ENCODE measurements at places on chromosomes 7 and 10.

DNA sequence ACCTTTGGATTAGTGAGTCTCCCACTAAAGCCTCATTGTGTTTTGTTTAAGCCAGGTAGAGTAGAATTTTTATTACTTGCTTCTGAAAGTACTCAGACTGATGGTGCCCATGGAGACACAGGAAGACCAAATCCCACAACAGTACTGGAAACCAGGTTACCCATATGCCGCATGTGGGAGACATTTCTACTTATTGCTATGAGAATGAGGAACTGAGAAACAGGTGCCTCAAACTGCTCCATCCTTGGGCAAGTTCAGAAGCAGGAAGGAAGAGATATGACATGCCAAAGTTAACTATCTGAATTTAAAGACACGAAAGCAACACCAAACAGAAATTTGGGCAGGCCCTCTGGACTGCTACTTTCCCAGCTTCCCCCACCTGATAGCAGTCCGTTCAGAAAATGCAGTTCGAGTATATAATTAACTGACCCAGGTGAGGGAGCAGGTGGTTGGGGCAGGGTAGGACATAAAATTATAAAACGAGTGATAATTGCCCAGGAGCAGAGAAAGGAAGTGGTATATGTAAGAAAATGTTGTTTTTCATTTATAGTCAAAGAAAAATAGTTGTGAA lies 382.3 kb upstream of the MTPN start:
- DNase-seq, result no peak

DNA sequence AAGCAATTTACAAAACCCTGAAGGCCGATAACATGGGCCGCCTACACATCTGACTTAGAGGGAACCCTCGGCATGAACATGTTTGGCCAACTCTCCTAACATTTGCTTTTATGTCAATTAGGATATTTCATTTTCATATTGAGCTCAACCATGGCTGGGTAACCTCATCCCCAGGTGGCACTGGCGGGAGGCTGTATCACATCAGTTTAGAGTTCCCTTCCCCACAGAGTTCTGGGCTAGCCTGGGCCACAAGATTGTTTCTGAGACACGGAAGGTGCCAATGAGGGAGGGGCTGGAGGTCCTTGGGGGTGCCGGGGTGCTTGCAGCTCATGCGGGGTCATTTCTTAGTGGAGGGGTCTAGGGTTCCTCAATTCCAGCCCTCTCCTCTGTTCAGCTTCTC lies 386.5 kb upstream of the MKI67 start:
- no peak for DNase-seq

- DNase-seq, result no peak
These were observed 91.6 kb upstream of the ANLN start for GRCh38 chr7:36298106-36298505.

DNA sequence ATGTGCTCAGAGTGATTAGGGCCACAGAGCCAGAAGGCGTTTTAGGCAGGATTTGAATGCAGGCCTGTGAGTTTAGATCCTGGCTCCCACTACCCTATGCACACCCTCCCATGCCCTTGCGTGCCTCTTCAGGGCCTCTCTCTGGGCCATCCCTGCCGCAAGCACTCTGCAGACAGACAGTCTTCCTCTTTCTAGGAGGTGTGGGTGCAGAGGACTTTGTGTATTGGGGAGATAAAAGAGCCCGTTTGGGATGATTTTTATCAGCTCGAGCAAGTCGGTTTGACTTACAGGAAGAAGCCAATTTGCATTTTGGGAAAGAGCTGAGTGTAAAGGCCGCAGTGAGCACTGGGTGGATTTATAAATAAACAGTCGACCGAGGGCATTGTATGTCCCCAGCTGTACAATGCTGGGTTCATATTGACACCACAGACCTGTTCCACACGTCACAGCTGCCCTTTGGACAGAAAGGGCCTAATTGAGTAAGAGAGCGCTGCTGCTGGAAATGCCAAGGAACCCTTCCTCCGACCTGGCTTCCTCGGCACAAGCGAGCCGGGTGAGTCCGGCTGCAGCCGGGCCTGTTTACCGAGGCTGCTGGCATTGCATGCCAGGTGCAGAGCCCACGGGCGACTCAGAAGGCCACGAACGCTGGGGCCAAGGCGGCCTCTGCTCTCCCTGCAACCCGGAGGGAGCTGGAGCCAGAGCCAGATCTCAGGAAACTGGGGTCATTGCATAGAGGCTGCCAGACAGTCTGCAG lies 25.1 kb downstream of the ZMIZ1 start:
- no peak for DNase-seq

DNA sequence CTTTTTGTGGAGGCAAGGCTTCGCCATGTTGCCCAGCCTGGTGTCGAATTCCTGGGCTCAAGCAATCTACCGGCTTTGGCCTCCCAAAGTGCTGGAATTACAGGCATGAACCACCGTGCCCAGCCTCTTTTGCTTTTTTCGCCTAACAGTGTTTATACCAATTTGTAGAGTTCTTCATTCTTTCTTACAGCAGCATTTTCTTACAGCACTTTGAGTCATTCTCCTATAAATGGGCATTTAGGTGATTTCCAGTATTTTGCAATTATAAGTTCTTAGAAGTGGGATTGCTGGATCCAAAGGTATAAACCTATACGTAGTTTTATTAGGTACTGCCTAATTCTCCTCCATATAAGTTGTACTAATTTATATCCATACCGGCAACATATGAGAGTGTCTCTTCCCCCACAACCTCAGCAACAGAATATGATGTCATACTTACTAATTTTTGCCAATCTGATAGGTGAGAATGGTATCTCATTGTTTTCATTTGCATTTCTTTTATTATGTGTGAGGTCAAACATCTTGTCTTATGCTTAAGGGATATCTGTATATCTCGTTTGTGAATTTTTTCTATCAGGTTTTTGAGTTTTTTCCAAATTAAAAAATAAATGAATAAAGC lies 39.1 kb downstream of the SUFU start:
- no peak for DNase-seq

DNA sequence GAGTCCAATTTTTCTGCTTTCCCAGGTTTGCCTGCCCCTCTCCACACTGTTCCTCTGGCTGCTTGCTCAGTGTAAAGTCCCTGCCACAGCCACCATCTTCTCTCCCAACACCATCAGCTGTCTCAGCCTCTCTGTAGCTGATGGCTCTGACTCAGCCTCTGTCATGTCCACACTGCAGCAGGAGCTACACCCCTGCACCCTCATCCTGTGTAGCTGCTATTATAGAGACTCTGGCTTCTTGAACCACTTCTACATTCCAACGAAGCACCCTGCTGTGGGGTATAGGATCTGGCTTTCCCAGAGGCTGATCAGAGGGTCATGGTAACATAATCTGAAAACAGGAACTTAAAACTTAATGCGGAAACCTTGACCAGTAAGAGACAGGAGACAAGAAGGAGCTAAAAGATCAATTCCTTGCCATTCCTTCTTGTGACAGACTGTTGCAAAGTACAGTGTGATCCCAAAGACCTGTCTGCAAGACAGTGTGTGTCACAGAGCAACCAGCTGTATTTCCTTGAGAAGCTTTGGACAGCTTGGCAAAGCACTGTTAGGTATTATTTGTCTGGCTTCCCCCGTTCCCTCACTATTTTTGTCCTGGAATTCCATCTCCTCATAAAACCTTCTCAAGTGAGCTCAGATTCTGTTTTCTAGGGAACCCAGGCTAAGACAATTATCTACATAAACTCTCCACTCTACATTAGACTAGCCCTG lies 42.3 kb downstream of the NRCAM start:
- DNase-seq, result no peak

DNA sequence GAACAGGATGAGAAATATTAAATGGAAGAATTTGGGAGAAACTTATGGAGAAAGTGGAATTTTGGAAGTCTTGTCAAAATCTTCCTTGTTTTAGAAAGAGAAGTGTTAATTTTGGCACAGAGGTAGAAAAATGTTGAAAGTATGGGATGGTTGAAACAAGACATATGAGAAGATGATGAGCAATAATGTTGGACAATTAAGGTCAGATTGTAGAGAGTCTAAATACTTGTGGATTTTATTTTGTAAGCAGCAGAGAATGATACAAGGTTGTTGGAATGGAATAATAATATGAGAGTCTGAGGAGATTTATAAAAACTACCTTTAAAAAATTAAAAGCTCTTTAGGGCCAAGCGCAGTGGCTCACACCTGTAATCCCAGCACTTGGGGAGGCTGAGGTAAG lies 34.6 kb downstream of the PHTF2 start:
- no peak for DNase-seq

- DNase-seq, result no peak
These were observed 148.8 kb downstream of the FAM107B start for GRCh38 chr10:14625765-14626525.

All from omental fat pad (tissue), 4 donors.